ENCODE measurements at places on chromosomes 6 and 20. TPM values are rescaled to one million over a fixed set of nuclear protein-coding genes. Genes with fewer than 3 reads are reported as not detected.

The WFDC10B gene
- total RNA-seq: not detected

The SLC13A3 gene
- total RNA-seq: 1.6 TPM

The AP5S1 gene
- 16.9 TPM for total RNA-seq

The MCCD1 gene
- not detected for total RNA-seq

The WFDC8 gene
- not detected for total RNA-seq

The OR2H2 gene
- total RNA-seq: not detected

The ISM1 gene
- 32.1 TPM for total RNA-seq

The CAGE1 gene
- total RNA-seq: under 0.01 TPM

The DEFB124 gene
- total RNA-seq: not detected

The CGA gene
- total RNA-seq: not detected

The ULBP3 gene
- total RNA-seq: 21.7 TPM

The LAMA4 gene
- total RNA-seq: 536 TPM

The TMEM244 gene
- not detected for total RNA-seq

The ANKEF1 gene
- 1.9 TPM for total RNA-seq

The LY6G6D gene
- not detected for total RNA-seq

The BPIFB2 gene
- total RNA-seq: not detected

The SLC17A2 gene
- not detected for total RNA-seq

The SAMD10 gene
- total RNA-seq: 0.65 TPM

The OXT gene
- total RNA-seq: not detected

The TTBK1 gene
- under 0.01 TPM for total RNA-seq

The KAT14 gene
- 15.8 TPM for total RNA-seq

The CLDN20 gene
- total RNA-seq: not detected

Data from articular chondrocyte of knee joint (primary cell).